T-helper 2 cell (primary cell): ENCODE measurements at places on chromosomes 7 and 10.

DNA sequence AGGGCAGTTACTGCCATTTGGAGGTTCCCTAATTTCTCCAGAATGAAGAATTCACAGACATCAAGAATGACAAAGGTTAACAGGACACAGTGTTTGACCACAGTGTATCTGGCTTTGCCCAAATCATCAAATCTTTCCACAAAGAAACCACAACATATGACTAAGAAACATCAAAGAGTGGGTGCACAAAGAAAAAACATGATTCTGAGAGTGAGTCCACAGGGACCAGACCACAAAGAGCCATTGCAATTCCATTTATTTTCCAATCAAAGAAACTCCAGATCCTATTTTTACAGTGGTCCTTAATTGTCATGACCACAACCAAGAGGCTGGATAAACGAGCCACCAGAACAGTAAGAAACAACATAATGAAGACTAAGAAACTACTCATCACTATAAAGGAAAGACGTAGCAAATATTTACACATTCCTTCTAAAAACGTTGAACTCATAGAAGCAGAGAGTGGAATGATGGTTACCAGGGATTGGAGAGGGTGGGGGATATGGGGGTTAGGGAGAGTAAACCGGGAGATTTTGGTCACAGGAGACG is 286.5 kb downstream of the DOCK4 start:
- DNase-seq, result no peak

DNA sequence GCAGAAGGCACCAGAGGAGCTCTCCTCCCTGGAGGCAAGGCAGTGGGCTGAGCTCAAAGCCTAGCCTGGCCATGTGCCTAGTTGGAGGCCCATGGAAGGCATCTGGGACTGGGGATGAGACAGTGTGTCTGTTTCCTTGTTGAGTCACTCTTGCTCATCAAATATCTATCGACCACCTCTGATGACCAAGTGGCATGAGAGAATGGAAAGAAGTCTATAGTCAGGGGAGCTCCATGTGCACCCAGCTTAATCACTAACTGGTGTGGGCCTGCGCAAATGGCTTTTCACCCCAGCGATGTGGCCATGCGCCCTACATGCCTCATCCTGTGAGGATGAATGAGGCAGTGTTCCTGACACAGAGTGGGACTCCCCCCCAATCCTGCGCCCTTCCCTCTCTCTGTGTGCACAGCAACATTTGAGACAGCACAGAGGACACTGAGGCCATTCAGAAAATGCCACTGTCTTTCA is 229.9 kb downstream of the RPS24 start:
- no peak for DNase-seq

GRCh38 chr7:99324559-99324958 is 1.1 kb upstream of the ARPC1A start:
- no peak for DNase-seq

- DNase-seq, result no peak
Measured at GRCh38 chr7:51949726-51950644, 633.4 kb upstream of the COBL start.

- DNase-seq, result no peak
Measured at GRCh38 chr7:47940088-47941013, 7.9 kb downstream of the PKD1L1 start.

DNA sequence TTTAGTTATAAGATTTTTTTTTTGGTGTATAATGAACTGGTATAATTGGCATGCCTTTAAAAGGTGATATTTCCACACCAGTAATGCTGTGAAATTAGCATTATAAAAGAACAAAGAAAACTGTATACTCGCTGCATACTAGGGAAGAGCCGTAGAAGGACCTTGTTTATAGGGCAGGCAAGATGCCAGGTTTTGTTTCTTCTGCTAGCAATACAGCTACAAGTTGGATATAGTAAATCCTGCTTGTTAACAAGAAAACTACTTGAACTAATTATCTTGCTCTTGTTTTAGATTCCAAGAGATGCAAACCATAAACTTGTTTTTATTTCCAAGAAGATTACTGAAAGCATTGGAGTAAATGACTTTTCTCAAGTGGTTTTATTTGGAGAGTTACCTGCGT is 1.9 kb downstream of the DNAH11 start:
- DNase-seq, result no peak
